ENCODE measurements at places on chromosomes 3 and 15.

GRCh38 chr15:39451121-39451688 lies 129.7 kb upstream of the THBS1 start:
- no peak for DNase-seq

DNA sequence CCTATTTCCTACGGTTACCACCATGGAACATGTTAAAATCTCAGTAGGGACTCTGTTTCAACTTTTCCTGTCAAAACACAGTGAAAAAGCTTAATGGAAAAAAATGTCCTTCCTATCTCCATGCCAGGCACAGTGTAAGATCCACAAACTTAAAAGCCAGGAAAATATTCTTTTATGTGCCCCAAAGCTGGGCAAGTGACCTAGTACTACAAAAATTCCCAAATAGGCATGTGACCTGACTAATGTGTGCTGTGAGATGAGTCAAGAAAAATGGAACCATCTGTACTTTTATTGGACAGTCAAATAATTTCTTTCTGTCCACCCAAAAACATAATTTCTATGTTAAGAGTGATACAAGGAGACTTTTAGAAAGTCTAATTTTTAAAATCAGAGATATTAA lies 406.0 kb downstream of the ZBTB20 start:
- no peak for DNase-seq

DNA sequence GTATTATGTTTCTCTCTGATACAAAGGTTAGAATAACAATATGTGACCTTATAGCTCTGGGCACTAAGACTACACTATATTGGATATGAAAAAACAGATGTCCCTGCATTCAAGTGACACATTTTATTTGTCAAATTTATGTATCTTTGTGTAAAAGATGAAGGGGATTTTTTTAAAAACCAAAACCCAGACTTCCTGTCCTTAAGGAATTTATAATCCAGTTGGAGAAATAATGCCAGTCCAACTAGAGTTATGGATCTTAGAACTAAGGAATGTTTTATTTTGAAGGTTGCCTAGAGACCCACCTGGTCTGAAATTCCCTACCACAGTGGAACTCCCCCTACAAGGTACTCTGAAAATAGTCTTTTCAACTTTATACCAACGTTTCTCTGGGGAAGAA lies 33.3 kb upstream of the PIK3CB start:
- no peak for DNase-seq

GRCh38 chr3:115652738-115653137 lies 29.4 kb downstream of the GAP43 start:
- no peak for DNase-seq

DNA sequence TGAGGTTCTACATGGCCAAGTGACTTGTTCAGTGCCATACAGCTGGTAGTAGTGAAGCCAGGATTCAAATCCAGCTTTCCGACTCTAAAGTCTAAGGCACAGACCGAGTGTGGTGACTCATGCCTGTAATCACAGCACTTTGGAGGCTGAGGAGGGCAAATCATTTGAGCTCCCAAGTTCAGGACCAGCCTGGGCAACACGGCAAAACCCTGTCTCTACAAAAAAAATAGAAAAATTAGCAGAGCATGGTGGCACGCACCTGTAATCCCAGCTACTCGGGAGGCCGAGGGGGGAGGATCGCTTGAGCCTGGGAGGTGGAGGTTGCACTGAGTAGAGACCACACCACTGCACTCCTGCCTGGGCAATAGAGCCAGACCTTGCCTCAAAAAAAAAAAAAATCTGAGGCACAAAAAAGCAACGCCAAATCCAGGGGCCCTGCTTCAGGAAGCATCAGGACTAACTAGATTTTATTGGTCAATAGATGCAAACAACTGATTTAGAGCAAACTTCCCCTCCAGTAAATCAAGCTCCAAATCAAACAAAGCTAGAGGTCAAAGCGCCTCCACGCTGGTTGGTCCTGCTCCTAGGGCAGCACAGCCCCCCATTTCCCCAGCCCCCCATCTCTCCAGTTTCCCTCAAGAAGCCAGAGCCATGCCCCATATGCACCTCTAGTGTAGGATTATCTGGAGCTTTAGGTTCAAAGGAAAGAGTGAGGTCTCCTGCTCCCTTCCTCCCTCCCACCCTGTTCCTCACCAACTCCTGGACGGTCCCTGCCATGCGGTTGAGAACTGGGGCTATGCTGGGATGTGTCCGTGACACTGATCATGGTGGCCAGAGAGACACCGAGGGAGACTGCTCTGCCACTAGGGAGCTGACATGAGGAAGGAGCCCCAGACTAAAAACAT lies 2.9 kb upstream of the TNK2 start:
- no peak for DNase-seq

DNA sequence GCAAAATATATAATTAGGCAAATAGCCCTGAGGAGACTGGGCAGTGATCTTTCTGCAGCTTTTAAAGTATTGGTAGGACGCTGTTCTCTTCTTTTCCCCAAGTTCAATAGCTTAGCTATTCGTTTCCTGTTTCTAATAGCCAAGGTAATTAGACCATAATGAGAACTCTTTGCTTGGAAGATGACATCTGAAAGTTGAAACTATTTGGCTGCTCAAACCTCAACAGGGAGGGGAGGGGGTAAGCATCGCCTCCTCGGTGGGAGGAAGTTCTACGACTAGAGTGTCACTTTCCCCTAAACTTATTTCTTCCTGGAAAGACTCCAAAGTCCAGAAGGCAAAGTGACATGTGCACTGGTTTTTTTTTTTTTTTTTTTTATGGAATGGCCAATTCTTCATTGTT lies 22.8 kb upstream of the ALDH1A3 start:
- no peak for DNase-seq

GRCh38 chr15:74682954-74683353 lies 12.9 kb downstream of the EDC3 start:
- DNase-seq, result no peak

GRCh38 chr3:109081746-109082510 lies 36.0 kb downstream of the MORC1 start:
- DNase-seq, result peak; percentile 37

DNA sequence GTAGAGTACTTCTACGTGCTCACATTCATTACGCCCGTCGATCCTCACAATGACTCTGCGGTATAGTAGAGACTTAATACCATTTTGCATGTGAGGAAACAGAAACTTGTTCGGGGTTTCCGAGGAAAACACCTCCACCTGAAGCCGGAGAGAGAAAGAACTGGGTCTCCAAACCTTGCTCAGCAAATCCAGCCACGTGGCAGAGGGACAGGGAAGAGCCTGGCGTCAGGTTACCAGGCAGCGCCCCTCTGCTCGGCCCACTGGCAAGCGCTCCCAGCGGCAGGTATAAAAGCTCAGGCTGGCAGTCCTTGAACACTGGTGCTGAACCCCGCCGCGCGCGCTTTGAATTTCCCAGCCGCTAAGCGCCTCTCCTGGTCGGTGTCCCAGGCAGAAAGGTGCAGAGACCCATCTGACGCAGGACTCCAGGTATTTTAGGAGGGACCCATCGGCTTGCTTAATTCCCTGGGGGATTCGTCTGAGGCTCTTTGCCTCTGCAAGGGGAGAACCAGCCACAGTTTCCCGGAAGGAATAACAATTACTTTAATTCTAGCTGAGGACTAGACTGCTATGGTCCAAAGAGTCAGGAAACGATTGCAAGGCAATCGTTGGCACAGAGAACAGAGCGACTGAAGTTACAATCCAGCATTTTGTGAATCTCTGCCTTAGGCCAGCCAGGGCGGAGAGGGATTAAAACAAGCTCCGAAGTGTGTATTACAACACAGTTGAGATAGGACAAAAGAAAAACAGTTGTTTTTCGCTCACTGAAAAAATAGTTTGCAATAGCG lies at the start of gene C2CD4A:
Gene C2CD4A, plus strand, starts transcription at position 315 of the 785 bp plus-strand sequence. CDS start 637 bp downstream, outside the sequence.
- DNase-seq, result peak; percentile 56

- DNase-seq, result peak; percentile 19
Observed at GRCh38 chr15:99729920-99730319, 3.3 kb downstream of the LYSMD4 start.

DNA sequence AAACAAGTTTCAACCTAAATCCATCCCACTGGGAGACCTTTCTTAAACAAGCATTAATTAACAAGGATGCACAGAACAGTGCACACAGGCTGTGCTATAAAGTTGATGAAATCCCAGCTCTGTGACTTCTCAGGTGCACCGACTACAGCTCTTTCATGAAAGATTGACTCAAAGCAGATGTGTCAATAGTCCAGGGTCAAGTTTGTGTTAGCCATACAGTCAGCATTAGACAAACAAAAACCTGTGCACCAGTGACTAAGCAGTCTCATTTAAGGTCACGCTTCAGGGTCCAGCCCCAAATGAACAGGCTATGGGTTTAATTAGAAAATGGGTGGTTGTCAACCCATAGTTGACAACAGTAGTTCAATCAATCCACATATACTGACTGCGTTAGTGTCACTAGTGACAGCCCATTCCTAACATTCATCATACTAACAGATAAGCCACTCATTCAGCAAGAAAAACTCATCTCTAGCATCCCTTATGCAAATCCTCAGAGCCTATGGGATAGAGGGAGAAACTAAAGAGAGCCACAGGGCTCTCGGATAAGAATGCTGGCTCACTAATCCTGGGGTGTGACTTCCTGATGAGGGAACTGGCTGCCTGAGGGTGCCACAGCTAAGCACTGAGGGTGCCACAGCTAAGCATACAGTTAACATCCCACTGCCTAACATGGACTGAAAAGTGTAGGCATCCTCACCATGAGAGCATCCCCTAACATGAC lies 84.1 kb downstream of the WNT5A start:
- DNase-seq, result no peak

DNA sequence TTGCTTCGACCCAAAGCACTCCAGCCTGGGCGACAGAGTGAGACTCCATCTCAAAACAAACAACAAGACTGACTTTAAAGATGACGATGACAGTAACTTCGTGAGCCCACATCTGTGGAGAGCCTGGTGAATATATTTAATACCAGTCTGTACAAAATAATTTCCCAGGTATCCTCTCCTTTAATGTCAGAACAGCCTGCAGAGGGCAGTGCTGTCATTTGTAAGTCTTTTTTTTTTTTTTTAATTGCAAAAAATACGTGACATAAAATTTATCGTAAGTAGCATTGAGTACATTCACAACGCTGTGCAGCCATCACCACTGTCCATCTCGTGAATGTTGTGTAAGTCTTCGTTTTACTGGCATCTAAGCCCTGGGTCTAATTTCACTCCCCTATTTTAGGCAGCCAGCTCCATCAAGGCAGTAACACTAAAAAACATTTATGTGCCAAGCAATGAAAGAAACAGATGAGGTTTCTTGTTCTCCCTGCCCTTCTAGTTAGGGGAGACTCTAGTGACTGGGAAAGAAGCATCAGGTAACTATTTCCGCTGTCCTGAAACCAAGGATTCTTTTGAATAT lies 1.4 kb downstream of the HTD2 start:
- DNase-seq, result peak; percentile 58

DNA sequence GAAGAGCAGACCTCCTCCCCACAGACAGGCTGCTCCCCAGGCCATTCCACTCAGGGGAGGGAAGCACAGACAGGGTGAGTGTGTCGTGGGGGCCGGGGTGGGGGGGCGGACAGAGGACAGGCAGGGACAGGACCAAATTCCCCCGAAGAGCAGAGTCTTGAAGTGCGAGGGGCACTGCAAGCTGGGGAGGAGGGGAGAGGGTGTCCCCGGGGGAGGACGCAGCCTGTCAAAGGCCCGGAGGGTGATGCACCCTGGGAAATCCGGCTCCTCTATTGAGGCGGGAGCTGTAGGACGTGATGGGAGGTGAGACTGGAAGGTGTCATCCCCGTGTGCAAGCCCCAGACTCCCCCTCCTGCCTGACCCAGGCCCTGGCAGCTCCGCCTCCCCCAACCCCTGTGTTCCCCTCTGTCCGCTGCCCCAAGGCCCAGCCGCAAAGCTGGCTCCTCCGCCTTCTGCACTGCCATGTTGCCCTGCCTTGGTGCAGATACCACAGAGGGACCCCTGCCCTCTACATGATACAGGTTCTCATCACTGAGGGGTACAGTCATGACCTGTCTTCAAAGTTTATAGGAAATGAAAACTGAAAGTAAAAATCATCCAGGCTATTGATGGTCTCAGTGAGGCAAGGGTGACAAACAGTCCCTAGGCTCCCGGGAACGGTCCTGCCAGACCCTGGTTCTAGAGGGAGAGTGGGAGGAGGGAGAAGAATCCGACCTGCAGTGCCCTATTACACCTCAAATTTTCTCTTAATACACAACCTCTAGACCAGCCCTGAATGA lies 76.3 kb upstream of the IQSEC1 start:
- DNase-seq, result no peak

DNA sequence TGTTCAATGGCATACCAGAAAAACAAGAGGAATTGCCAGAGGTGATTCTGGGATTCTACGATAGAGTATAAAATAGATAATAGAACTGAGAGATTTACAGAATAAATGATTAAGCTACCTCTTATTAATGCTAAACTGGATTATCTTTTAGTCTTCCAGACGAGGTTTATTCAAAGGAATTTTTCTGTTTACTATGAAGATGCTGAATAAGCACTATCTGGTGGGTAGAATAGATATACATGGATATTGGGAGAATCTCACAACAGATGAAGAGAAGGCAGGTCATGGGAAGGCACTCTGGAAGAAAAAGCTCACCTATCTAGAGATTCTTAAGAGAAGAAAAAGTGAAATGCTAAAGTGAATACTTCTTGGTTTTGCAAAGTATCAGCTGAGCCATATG lies 11.2 kb downstream of the CIP2A start:
- DNase-seq, result no peak

- DNase-seq, result no peak
Observed at GRCh38 chr15:52397118-52397517, 101.5 kb upstream of the MYO5C start.

DNA sequence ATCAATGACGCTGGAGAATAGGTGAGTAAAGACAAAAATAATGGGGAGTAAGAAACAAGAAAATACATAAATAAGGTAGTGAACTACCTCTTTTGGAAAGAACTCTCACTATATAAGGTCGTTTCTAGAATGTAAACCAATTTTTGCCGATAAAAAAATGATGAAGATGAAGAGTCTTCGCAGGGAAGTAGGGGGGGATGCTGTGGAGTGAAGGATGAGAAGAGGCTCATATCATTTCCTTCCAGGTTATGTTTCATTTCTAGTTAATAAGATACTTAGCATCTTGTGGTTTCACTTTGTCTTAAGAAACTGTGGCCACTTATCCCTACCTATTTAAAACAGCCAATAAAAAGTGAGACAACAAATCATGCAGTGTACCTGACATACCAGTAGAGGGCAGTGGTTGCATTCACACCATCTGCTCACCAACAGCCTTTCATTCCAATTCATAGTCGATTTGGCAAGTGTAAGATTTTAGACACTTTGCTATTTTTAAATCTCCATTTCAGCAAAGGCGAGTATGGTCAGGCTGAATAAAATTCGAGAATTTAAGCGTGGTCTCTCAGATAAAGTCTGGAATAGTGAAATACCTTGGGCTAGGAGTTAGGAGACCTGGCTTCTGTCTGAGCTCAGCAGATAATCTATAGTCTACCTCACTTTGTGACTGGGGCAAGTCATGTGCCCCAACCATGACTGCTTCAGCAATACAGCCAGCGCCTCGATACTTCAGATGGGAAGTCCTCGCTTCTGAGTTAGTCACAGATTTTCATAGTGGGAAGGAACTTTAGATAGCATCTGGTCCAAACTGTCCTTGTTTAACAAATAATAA lies 28.9 kb upstream of the ICE2 start:
- peak; percentile 64 for DNase-seq
